Lower leg skin (tissue), 4 donors: ENCODE measurements at places on chromosomes 4 and X.

GRCh38 chrX:2658585-2659292, 32.4 kb upstream of the CD99 start:
- DNase-seq = no peak

DNA sequence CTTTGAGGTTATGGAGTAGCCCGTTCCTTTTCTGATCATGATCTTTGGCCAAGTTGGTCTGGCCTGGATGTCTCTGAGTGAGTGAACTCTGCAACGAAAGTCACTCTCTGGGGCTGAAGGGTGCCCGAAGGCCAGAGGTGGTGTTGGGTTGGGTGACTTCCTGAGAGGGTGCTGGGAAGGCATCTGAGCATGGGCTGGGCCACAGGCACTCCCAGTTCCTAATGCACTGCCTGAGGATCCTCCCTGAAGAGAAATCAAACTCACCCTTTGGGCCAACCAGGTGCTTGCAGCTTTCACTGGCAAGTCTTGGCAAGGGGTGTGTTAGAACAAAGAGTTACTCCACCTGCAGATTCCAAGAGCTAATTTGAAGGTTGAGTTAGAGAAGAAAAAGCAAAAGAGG, 66.4 kb upstream of the SCML1 start:
- no peak for DNase-seq

- DNase-seq = no peak
Observed at GRCh38 chr4:185754961-185755360, 57.0 kb downstream of the SORBS2 start.

GRCh38 chr4:3211866-3212265, 37.1 kb upstream of the MSANTD1 start:
- peak; percentile 50 for DNase-seq

- DNase-seq = no peak
Observed at GRCh38 chr4:151712777-151713176, 48.0 kb downstream of the GATB start.

DNA sequence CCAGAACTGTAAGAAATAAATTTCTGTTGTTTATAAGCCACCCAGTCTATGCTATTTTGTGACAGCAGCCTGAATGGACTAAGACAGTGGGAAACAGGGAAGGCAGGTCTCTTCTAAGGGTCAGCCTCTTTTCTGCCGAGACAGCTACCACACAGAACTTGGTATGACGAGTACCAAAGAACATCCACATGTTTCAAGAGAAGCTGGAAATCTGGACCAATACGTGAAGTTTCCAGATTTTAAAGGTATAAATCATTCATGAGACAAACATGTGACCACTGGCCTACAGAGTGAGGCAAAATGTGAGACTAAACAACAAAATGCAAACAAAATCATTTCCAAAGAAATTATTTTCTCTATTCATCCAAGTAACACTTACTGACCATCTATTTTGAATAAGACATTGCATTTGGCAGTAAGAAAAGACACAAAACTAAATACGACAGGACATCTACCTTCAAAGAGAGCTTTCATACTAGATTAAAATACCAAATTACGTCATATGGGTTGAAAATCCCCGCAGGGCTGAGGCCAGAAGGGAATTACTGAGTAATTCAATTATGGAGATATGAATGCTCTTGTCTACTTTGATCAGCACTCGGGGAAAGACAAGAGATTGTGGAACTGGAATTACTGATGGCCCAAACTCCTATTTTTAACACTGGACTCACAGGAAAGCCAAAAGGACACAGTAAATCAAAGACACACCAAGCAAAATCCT, 7.2 kb downstream of the SCARB2 start:
- no peak for DNase-seq

DNA sequence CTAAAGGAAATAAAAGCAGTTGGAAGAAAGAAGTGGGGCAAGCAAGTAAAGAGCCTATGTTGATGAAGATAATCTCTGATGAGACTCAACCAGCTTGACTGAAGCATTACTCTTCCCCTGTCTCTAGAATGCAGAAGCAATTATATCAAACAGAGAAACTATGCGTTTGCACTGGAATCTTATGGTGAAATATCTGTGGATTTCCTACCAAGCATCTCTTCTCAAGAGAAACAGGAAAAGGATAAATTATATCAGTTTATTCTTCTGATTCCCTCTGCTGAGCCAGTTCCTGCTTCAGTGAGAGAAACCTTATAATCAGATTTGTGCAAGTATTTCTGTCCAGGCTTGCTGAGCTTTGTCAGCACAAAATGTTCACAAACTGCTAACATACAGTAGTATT, 316.7 kb upstream of the SLC7A11 start:
- DNase-seq = no peak

- DNase-seq = no peak
Observed at GRCh38 chr4:17182888-17183287, 284.4 kb upstream of the LDB2 start.

- DNase-seq = no peak
Observed at GRCh38 chr4:121397941-121398601, 17.3 kb upstream of the QRFPR start.

DNA sequence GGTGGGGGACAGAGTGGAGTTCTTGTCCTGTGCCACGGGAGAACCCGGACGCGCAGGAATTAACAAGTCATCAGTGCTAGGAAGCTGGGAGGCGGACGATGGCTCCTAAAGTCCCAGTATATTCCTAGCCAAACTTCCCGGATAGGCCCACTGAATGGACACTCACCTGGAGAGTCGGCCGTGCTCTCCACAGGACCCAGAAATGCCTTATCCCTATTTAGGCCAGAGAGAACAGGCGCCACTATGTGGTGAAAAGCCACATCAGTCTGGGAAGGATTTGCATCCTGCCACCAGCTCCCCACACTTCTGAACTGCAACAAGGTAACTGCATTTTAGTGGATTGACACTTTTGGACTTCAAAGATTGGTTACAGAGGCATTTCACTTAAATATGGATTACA, 1.1 kb downstream of the CFAP299 start:
- no peak for DNase-seq

DNA sequence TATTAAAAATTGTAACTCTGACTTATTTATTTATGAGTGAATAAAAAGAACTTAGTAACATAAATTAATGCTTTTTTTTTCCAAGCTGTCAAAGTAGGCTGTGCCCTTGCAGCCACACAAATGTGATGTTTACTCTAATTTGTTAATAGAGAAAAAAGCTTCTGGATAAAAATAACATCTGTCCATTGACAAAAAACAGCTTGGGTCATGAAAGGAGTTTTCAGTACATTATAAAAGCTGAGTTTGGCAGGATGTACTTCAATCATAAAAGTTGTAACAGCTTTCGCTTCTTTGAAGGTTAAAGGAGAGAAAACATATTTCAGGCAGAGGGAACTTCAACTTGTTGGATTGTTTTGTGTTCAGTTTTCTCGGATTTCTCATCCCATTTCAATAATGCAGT, 105.6 kb downstream of the SLC4A4 start:
- DNase-seq = no peak

- DNase-seq = no peak
Observed at GRCh38 chrX:71922686-71923085, 12.0 kb downstream of the NHSL2 start.

DNA sequence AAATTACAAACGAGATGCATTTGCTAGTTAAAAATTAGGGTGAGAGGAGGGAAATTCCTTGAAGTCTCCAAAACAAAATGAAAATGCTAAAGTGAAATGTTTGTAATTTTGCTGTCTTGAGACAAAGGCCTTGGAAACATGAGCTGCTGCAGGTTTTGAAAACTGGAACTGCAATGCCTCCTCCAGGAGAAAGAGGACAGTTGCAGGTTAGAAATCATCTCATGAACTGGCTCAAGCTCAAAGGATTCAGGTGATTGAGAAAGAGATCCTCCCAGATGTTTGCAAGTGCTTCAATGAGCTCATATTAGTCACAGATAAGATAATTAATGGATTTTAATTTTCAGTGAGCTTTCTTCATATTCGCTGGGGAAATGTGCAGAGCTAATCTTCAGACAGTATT, 32.4 kb downstream of the SMPX start:
- DNase-seq = no peak
